ENCODE measurements at places on chromosomes 5 and 9. TPM values are rescaled to one million over a fixed set of nuclear protein-coding genes. Genes with fewer than 3 reads are reported as not detected.
A peak's percentile ranks its signal among the peaks of the same experiment; 100 is the strongest.

DNA sequence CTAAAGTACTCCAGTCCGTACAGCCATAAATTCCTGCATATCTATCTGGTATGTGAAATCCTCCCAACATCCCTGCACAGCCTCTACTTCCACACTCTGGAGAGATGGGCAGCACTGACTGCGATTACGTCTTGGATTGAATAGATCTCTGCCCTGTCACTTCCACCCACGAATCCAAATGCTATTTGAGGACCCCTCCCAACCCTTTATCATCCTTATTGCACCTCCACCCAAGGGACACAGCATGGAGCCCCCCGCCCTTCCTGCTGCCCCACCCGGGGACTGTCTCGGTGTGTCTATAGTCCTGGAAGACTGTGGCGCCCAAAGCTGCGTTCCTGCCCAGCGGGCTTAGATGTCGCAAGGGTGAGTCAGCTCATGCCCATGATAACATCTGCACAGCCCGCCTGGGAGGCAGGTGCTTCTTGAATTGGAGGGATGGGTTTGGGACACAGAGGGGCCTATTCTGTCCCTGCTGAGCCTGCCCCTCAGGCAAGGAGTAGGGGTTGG lies 105.7 kb upstream of the HAND1 start:
- no peaks in the 10 kb centered on the region for H3K4me1 ChIP-seq
- H3K36me3 ChIP-seq = peaks cover 2% of the 10 kb centered on the region
- H3K27ac ChIP-seq = no peak overlapping the region
- H3K27me3 ChIP-seq = peaks cover 27% of the 10 kb centered on the region

- no peak overlapping the region for H3K27ac ChIP-seq
- H3K36me3 ChIP-seq = peaks cover 3% of the 10 kb centered on the region
- peak overlapping the region; percentile 87 for H3K4me3 ChIP-seq
- peaks cover 13% of the 10 kb centered on the region for H3K4me1 ChIP-seq
Observed at GRCh38 chr5:129906177-129906887, 2.1 kb downstream of the CHSY3 start.

- DNase-seq = peak; percentile 87
- H3K4me1 ChIP-seq = peaks cover 26% of the 10 kb centered on the region
- peaks cover 5% of the 10 kb centered on the region for H3K36me3 ChIP-seq
Observed at GRCh38 chr5:69234457-69235268, at the start of gene CDK7. TSS of gene CDK7 (plus strand) at chr5:69234886. CDS start at chr5:69234976, 90 bp downstream.

GRCh38 chr5:40746703-40747102 lies 9.1 kb downstream of the TTC33 start:
- no peaks in the 10 kb centered on the region for H3K27me3 ChIP-seq
- H3K36me3 ChIP-seq = peaks cover 6% of the 10 kb centered on the region
- no peak overlapping the region for H3K4me3 ChIP-seq
- no peak for DNase-seq
- peak overlapping the region; percentile 75 for H3K27ac ChIP-seq

- peaks cover 3% of the 10 kb centered on the region for H3K27me3 ChIP-seq
- H3K4me3 ChIP-seq = no peak overlapping the region
- no peak overlapping the region for H3K27ac ChIP-seq
- H3K4me1 ChIP-seq = no peaks in the 10 kb centered on the region
Observed at GRCh38 chr9:113985968-113986585, 92.0 kb downstream of the AMBP start.

DNA sequence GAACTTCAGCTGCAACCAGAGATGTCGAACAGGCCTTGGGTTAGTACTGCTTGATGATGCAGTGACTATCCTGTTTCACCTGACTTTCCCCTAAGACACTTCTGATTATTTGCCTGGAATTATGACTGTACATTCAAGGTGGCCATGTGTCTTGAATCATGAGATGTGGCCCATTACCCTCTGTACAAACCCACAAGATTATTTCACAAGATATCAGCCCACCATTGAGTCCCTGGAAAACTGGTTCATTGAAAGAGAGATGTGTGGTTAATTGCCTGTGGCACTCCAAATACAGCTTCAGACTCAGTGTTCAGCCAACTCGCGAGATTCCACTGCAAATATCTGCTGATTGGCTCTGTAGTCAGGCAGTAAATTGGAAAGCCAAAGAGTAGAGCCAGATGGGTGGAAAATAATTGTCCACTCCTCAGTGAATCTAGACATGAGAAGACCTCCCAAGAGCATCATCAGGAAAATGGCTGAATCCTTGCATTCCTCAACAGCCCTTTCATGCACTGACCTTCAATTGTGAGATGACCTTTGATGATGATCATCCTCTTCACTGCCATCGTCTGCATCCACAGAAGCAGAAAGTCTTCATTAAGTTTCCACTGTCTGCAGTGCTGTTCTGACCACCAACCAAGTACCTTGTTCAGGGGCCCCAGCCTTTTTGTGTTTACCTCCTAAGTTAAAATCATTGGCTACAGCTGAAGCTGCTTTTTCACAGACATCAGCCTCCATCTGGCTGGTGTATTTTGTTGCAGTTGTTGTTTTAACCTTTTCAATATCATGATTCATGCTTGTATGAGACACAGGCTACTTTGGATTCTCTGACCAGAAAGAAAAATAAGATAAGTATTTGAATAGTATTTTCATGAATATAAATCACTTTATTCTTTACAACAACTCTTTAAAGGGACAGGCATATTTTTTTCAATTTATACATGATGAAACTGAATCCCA lies 75.2 kb downstream of the ESM1 start:
- H3K4me1 ChIP-seq = no peaks in the 10 kb centered on the region
- peaks cover 2% of the 10 kb centered on the region for H3K36me3 ChIP-seq
- DNase-seq = no peak
- no peak overlapping the region for H3K4me3 ChIP-seq
- peaks cover 42% of the 10 kb centered on the region for H3K27me3 ChIP-seq
- H3K27ac ChIP-seq = no peak overlapping the region

DNA sequence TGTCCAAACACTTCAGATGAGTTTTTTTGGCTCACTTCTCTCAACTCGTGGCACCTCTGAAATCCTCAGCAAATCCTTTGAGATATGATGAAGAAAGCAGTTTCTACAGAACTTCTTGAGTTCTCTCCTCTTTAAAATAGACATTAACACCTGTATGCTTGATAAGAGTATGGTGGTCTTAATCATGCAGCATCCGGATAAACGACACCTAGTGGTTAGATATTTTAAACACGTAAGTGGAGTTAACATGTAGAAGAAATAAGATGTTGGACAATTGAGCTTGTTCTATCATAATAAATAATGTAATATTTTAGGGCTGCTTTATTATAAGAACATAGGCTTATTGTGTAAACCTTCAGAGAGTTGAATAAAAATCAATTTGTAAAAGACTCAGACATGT lies 324.8 kb downstream of the CYLC2 start:
- H3K36me3 ChIP-seq = no peaks in the 10 kb centered on the region
- no peak for DNase-seq
- no peaks in the 10 kb centered on the region for H3K4me1 ChIP-seq
- no peak overlapping the region for H3K4me3 ChIP-seq
- no peaks in the 10 kb centered on the region for H3K27me3 ChIP-seq
- no peak overlapping the region for H3K27ac ChIP-seq

DNA sequence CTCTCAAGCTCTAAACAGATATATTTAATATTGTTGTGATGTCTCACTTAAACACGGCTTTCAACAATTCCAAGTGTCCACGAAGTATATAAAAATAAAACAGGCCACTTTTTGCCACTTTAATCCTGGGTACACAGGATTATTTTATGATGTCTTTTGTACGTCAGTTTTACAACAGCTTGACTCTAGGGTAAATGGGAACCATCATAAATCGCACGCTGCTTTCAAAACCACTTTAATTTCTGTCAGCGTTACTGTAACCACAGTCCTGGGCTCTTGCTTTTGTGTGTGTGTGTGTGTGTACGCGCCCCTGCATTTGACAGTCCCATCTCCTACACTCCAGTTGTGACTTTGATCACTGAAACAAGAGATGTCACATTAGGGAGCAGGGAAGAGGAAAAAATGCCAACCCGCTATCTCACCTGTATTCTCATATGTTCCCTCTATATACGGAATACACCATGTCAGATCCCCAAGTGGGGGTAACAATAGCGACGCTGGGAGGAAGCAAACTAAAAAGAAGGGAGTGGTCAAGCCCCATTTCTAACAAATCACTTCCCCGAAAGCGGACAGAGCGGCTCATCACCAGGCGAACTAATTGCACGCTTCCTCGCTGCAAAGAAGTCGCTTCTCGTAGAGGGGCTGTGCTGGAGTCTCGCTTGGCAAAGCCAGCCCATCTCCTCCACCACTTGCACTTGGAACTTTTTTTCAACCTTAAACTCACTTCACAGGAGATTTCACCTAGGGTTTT lies 1.2 kb downstream of the BNC2 start:
- H3K27ac ChIP-seq = no peak overlapping the region
- DNase-seq = no peak
- H3K4me3 ChIP-seq = no peak overlapping the region
- H3K27me3 ChIP-seq = peaks cover 18% of the 10 kb centered on the region
- H3K4me1 ChIP-seq = no peaks in the 10 kb centered on the region

GRCh38 chr5:117761186-117761585 lies 1186.6 kb upstream of the SEMA6A start:
- H3K27ac ChIP-seq = no peak overlapping the region
- DNase-seq = no peak
- H3K4me3 ChIP-seq = no peak overlapping the region
- H3K27me3 ChIP-seq = no peaks in the 10 kb centered on the region
- H3K4me1 ChIP-seq = no peaks in the 10 kb centered on the region
- no peaks in the 10 kb centered on the region for H3K36me3 ChIP-seq

GRCh38 chr5:165720901-165721300 lies 2215.5 kb downstream of the MAT2B start:
- no peaks in the 10 kb centered on the region for H3K36me3 ChIP-seq
- no peak overlapping the region for H3K27ac ChIP-seq
- DNase-seq = no peak
- no peaks in the 10 kb centered on the region for H3K27me3 ChIP-seq
- no peaks in the 10 kb centered on the region for H3K4me1 ChIP-seq

DNA sequence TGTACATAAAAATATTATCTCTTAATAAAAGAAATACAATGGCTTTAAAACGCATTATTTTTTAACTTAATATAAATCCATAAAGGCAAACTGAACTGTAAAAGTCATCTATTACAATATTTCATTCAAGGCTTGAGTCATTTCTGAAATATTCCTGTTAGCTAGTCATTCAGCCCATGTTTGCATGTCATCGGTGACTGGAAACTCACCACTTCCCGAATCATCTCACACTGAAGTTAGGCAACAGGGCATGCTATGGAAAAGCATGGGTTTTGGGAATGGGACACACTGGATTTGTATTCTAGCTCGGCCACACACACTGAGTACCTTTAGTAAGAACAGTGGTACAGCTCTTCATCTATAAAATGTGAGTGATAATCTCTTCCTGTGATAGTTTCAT lies 691.1 kb upstream of the C9orf72 start:
- no peak overlapping the region for H3K27ac ChIP-seq
- no peak for DNase-seq
- no peaks in the 10 kb centered on the region for H3K4me1 ChIP-seq
- H3K27me3 ChIP-seq = no peaks in the 10 kb centered on the region
- no peaks in the 10 kb centered on the region for H3K36me3 ChIP-seq
- no peak overlapping the region for H3K4me3 ChIP-seq

DNA sequence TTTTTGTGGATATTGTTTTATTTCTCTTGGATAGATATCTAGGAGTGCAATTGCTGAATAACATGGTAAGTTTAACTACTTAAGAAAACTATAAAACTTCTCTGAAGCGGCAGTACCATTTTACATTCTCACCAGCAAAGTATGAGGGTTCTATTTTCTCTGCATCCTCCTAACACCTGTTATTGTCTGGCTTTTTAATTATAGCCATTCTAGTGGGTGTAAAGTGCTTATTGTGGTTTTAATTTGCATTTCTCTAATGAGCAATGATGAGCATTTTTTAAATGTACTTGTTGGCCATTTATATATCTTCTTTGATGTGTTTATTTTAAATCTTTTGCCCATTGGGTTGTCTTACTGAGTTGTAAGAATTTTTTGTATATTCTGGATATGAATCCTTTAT lies 28.7 kb downstream of the SMIM32 start:
- no peak overlapping the region for H3K4me3 ChIP-seq
- DNase-seq = no peak
- peaks cover 11% of the 10 kb centered on the region for H3K4me1 ChIP-seq
- H3K27me3 ChIP-seq = no peaks in the 10 kb centered on the region
- no peak overlapping the region for H3K27ac ChIP-seq

GRCh38 chr9:133050142-133050541 lies 11.6 kb upstream of the CEL start:
- no peak overlapping the region for H3K4me3 ChIP-seq
- H3K27me3 ChIP-seq = no peaks in the 10 kb centered on the region
- no peak overlapping the region for H3K27ac ChIP-seq
- H3K36me3 ChIP-seq = peaks cover 7% of the 10 kb centered on the region

- H3K27me3 ChIP-seq = peaks cover 12% of the 10 kb centered on the region
- peaks cover 2% of the 10 kb centered on the region for H3K36me3 ChIP-seq
- DNase-seq = no peak
Observed at GRCh38 chr9:652914-653313, 188.6 kb upstream of the DMRT1 start.

DNA sequence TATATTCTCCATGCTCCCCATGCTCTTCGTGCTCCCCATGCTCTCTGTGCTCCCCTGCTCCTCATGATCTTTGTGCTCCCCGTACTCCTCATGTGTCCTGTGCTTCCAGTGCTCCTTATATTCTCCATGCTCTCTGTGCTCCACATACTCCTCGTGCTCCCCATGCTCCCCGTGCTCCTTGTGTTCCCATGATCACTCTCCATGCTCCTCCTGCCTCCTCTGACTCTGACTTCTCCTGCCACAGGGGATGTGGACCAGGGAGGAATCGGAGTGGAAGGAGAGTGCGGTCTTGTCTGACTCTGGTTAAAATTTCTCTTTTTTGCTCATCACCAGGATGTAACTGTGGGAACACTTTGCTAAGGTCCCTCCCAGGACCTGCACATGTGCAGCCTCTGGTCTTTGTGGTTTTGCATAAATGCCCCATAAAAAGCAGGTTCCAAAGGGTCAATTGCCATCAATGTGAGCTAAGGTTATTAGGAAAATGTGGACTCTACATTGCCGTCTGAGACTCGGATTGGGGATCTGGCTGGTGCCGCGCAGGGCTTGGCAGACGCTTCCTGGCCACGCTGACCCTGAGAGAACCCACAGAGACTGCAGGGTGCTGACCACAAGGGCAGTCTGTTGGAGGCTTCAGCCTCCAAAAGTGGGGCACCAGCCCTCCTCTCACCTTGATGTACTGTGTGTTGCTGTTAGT lies 52.5 kb downstream of the TRIP13 start:
- peaks cover 2% of the 10 kb centered on the region for H3K4me1 ChIP-seq
- no peaks in the 10 kb centered on the region for H3K36me3 ChIP-seq
- peaks cover 78% of the 10 kb centered on the region for H3K27me3 ChIP-seq

The PCDHB4 gene
- total RNA-seq = not detected

The MLANA gene
- not detected for total RNA-seq

The SEMA6A gene
- 0.31 TPM for total RNA-seq

The ASTN2 gene
- 3.7 TPM for total RNA-seq

The IL33 gene
- total RNA-seq = not detected
